Ascending aorta (tissue), 2 donors: ENCODE measurements at places on chromosomes 2 and 18. TPM values are rescaled to one million over a fixed set of nuclear protein-coding genes. Genes with fewer than 3 reads are reported as not detected.

- H3K4me1 ChIP-seq = no peaks in the 10 kb centered on the region
- H3K36me3 ChIP-seq = no peaks in the 10 kb centered on the region
- DNase-seq = no peak
- H3K27ac ChIP-seq = no peak overlapping the region
- no peak overlapping the region for H3K4me3 ChIP-seq
- no peaks in the 10 kb centered on the region for H3K27me3 ChIP-seq
Observed at GRCh38 chr2:174183076-174183475, 65.3 kb downstream of the OLA1 start.

- H3K4me3 ChIP-seq = no peak overlapping the region
- H3K4me1 ChIP-seq = peaks cover 7% of the 10 kb centered on the region
- H3K36me3 ChIP-seq = no peaks in the 10 kb centered on the region
- no peaks in the 10 kb centered on the region for H3K27me3 ChIP-seq
Observed at GRCh38 chr18:44654573-44654972, 26.1 kb upstream of the SETBP1 start.

GRCh38 chr18:37540424-37541138 is 25.0 kb downstream of the CELF4 start:
- no peaks in the 10 kb centered on the region for H3K27me3 ChIP-seq
- no peak for DNase-seq
- H3K27ac ChIP-seq = no peak overlapping the region
- H3K4me1 ChIP-seq = no peaks in the 10 kb centered on the region
- H3K36me3 ChIP-seq = no peaks in the 10 kb centered on the region

GRCh38 chr2:161814008-161814660 is 189.9 kb downstream of the SLC4A10 start:
- H3K4me3 ChIP-seq = no peak overlapping the region
- no peak for DNase-seq
- no peak overlapping the region for H3K27ac ChIP-seq
- H3K27me3 ChIP-seq = no peaks in the 10 kb centered on the region

GRCh38 chr2:63008838-63009237 is 41.8 kb upstream of the OTX1 start:
- no peak for DNase-seq
- no peak overlapping the region for H3K27ac ChIP-seq
- no peaks in the 10 kb centered on the region for H3K27me3 ChIP-seq
- no peak overlapping the region for H3K4me3 ChIP-seq

GRCh38 chr2:48292393-48292792 is 237.6 kb upstream of the STON1 start:
- H3K4me1 ChIP-seq = no peaks in the 10 kb centered on the region
- DNase-seq = no peak
- no peaks in the 10 kb centered on the region for H3K27me3 ChIP-seq
- no peak overlapping the region for H3K27ac ChIP-seq
- no peaks in the 10 kb centered on the region for H3K36me3 ChIP-seq

GRCh38 chr2:70503896-70504295 is 49.7 kb downstream of the TGFA start:
- no peaks in the 10 kb centered on the region for H3K36me3 ChIP-seq
- DNase-seq = no peak
- H3K4me1 ChIP-seq = no peaks in the 10 kb centered on the region
- no peak overlapping the region for H3K27ac ChIP-seq
- no peak overlapping the region for H3K4me3 ChIP-seq

- no peak overlapping the region for H3K27ac ChIP-seq
- no peak overlapping the region for H3K4me3 ChIP-seq
- no peaks in the 10 kb centered on the region for H3K36me3 ChIP-seq
Observed at GRCh38 chr2:147515213-147515612, 329.6 kb upstream of the ACVR2A start.

GRCh38 chr2:108932736-108933332 is 56.2 kb downstream of the EDAR start:
- no peaks in the 10 kb centered on the region for H3K27me3 ChIP-seq
- no peak for DNase-seq
- no peak overlapping the region for H3K4me3 ChIP-seq
- no peak overlapping the region for H3K27ac ChIP-seq

DNA sequence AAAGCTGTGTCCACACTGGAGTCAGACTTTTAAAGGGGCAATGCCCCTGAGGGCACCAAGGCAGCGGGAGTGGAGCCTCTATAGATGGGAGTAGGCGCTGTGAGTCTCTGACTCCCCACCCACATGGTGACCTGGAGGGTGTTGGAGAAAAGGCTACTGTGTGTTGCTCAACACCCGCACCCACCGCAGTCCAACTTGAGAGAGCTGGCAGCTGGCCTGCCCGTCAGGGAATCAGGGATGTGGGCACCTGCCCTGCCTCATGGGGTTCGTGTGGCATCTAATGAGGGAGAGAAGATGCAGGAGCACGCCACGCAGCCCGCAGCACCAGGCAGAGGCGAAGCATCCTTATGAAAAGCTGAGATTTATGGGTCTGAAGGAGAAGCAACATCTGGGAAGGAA is 84.2 kb downstream of the KLHL29 start:
- no peak overlapping the region for H3K4me3 ChIP-seq
- no peaks in the 10 kb centered on the region for H3K36me3 ChIP-seq
- no peak overlapping the region for H3K27ac ChIP-seq
- DNase-seq = peak; percentile 34

Gene DNAJC5G
- not detected for total RNA-seq

Gene CD28
- total RNA-seq = 4.0 TPM

Gene FAM110C
- 0.43 TPM for total RNA-seq

Gene KCNK3
- 7.2 TPM for total RNA-seq

Gene GPAT2
- total RNA-seq = 9.4 TPM
